Right kidney (tissue), 9 donors: ENCODE measurements at places on chromosomes 2 and 18.

GRCh38 chr2:48605482-48606175, 12.0 kb upstream of the GTF2A1L start:
- DNase-seq, result no peak

GRCh38 chr2:3729055-3729448, 25.7 kb downstream of the DCDC2C start:
- no peak for DNase-seq

- DNase-seq, result no peak
Observed at GRCh38 chr18:80042785-80043184, 8.6 kb downstream of the RBFA start.

DNA sequence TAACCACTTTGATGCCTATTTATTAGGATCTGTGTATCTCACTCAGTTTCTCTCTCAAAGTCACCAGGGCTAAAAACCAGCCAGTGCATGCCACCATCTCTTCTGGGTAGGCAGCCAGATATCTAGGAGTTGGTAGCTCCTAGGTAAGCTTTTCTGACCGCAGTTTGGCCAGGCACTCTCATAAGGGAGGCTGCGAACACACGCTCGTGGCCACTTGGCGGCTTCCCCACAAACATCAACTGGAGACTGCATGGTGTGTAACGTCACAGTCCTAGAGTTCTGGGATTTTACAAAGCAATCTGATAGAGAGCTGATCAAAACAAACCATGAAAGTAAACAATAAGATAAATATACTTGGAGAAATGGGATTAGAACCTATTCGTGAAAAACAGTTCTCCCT, 424.3 kb upstream of the ACVR2A start:
- DNase-seq, result no peak

GRCh38 chr2:156017341-156017885, 315.1 kb downstream of the NR4A2 start:
- no peak for DNase-seq

DNA sequence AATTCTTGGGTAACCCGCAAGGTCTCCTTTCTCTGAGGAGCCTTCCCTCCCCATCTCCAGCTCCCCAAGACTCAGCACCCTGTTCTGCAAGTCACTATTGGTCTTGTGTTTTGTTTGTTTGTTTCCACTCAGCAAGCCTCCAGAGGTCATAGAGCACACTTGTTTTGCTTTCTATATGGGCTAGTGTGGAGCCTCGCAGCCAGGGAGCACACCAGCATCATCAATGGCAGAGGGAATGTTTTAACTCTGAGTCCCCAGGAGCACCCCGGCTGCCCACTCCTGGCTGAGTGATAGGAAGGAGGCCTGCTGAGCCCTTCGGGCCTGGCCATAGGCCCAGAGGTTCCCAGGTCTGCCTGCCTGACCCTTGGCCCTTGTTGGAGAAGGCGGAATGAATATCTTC, 36.6 kb downstream of the GLI2 start:
- no peak for DNase-seq

DNA sequence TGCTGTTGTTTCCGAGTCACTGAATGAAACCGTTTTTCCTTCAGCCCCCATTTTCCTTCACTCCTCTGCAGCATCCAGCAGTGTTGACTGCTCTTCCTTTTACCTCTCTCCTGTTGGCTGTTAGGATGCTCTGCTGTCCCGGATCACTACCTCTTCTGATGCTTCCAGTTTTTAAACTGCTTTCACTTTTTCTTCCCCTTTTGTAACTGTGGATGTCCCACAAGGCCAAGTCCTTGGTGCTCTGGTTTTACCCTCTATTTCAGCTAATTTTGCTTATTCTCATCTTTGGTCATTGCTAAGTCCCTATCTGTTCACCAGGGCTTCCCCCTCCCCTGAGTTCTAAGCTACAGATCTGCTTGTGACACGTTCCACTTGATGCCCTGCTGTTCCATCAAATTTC, 39.4 kb upstream of the MAP4K3 start:
- no peak for DNase-seq

- no peak for DNase-seq
Observed at GRCh38 chr2:122108186-122108585, 352.7 kb downstream of the TSN start.
